ENCODE measurements at places on chromosomes 3 and 15.

GRCh38 chr15:92266796-92267685, 126.6 kb upstream of the ST8SIA2 start:
- DNase-seq: no peak

- no peak for DNase-seq
These were observed 45.9 kb downstream of the XXYLT1 start for GRCh38 chr3:195224980-195225580.

DNA sequence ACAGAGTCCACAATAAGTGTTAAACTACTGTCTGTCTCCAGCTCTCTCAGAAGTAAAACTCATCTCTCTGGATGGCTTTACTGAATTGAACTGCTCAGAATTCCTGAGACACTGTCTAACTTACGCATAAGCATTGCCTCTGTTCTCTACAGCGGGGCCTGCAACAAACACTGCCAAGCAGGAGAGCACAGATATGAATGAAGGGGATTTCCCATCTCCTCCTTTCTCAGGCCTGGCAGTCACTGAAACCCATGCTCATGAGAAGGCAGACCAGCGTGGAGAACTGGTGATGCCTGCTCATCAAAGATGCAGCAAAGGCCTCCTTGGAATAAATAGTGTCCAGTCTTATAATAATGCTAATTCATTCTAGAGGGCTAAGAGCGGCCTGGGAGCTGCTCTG, 10.3 kb downstream of the RASGRP1 start:
- no peak for DNase-seq

DNA sequence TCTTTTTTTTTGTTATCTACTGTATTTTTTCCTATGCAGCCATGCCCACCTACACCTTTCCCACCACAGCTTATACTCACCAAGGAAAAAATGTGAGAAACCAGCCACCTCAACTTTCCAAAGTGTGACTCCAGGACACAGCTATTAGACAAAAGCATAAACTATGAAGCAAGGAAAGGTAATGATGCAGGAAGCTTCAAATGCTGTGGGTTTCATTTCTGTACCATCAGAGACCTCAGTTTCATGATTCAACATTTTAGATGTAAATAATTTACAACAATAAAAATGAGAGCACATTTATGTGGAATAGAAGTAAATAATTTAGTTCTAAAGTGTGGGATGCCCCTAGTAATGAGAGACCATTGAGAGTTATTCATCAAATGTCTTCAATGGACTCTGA, 115.1 kb downstream of the CDIN1 start:
- no peak for DNase-seq

DNA sequence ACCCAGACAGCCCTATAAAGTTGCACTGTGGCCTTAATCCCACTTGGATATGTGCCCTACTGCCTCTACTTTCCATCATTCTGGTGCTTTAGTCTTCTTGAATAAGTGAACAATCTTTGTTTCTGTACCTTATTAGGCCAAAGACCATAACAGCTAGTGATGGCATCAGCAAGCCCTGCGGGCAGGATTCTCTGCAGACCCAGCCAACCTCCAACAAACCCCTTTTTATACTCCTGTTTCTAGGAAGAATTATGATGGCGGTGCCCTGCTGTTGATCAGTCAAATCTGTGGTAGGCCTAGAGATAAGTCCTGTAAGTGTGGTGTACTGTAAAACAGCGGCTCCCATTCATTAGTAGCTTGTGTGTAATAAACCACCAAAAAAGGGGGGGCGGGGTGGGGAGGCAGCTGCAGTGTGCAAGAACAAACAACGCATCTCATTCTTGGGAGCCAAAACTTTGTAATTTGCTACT, 40.5 kb downstream of the SOX2 start:
- peak; percentile 92 for DNase-seq

GRCh38 chr3:177679568-177680471, 482.5 kb upstream of the TBL1XR1 start:
- no peak for DNase-seq

GRCh38 chr15:101578443-101578894, 73.7 kb downstream of the TM2D3 start:
- DNase-seq: peak; percentile 62

DNA sequence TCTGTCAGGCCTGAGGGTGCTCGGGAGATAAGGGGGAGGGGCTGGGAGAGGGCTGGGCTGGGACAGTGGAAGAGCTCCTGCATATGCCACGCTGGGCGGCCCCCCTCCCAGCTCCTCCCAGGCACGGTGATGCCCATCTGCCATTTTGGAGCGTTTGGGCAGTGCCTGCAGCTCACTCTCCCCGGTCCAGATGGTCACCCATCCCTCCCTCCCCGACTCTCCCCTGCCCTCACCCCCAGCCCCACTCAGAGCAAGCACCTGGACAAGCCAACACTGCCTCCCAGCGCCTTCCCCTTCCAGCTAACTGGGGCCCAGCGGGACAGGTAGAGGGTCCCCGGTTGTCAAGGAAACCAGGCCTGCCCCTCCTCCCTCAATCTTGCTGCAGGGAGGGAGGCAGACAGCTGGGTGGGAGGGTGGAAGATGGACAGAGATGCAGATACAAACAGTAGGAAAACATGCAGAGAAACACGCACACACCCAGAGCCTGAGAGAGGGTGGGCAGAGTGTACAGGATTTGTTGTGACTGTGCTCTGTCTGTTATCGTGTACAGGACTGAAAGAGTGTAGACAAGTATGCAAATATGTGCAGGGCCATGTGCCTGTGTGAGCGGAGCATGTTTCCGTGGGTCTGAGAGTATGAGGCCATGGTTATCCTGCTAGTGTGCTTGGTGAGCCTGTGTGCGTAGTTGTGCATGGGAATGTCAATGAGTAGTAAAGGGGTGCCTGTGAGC, 17.5 kb upstream of the CORO2B start:
- DNase-seq: no peak

DNA sequence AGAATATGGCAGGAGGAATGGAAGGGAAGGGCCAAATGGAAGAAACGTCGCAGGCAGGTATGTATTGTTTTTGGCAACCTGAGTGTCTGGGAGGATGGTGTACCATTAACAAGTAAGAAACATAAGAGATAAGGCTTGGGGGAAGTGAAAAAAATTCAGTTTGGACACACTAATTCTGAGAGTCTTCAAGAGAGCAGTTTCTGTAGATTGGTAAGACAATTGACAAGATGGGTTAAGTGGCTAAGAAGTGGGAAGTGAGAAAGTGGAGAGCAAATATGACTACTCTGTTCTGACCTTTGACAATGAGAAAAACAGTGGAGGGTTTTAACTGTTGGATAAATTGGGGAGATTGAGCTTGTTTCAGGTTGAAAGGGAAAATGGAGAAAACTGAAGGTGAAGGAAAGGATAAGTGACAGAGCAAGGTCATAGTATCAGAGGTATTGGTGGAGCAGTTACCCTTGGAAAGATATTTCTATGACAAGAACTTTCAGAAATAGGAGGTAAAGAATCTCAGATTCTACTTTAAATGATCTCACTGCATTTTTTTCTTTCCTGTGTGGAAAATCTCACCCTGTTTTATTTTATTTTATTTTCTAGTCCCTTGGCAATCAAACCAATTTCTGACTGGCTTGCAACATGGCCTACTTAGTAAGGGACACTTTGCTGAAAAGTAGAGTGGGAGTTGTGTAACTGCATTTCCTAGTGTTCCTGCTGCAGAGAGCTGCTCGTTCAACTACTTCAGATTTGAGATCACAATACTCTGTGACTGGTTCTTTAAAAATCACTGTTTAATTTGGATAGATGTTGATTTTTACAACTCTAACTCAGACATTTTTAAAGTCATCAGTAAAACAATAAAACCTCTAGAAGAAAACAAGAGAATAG, 23.1 kb upstream of the GABPB1 start:
- no peak for DNase-seq

GRCh38 chr15:69524296-69524695, 71.7 kb downstream of the RPLP1 start:
- no peak for DNase-seq

GRCh38 chr3:171225708-171226107, 199.2 kb upstream of the SLC2A2 start:
- DNase-seq: no peak

GRCh38 chr15:42621386-42621785, 46.0 kb downstream of the STARD9 start:
- DNase-seq: no peak

DNA sequence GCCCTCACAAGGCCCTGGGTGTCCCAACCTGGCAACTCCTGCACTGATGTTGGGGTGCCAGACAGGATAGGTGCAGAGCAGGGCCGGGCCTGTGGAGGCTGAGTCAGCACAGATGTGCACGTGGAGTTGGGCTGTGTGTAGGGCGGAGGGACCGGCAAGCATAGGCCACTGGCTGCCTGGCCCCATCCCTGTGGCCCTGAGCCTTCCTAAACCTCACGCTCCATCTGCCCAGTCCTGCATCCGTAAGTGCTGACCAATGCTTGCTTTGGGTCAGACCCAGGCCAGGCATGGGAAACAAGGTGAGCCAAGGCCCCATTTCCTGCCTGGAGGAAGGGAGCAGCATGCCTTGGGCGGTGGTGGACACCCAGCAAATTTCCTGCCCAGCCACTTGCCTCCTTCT, 5.8 kb upstream of the IQSEC1 start:
- no peak for DNase-seq

DNA sequence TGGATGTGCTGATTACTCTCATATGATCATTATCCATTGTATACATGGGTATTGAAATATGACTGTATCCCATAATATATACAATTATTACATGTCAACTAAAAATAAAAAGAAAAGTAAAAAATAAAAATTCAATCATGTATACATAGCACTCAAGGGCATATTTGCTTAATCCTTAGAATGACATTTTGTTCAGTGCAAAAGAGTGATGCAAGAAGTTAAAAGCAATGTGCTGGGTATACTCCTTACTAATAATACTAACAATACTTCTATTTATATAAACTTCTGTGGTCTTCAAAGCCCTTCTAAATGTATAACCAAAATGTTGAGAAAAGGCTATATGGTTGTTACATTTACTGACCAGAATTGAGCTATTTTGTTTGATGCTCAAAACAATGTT, 23.2 kb upstream of the TM4SF1 start:
- DNase-seq: no peak

GRCh38 chr15:62301993-62302675, 137.0 kb upstream of the C2CD4B start:
- no peak for DNase-seq

DNA sequence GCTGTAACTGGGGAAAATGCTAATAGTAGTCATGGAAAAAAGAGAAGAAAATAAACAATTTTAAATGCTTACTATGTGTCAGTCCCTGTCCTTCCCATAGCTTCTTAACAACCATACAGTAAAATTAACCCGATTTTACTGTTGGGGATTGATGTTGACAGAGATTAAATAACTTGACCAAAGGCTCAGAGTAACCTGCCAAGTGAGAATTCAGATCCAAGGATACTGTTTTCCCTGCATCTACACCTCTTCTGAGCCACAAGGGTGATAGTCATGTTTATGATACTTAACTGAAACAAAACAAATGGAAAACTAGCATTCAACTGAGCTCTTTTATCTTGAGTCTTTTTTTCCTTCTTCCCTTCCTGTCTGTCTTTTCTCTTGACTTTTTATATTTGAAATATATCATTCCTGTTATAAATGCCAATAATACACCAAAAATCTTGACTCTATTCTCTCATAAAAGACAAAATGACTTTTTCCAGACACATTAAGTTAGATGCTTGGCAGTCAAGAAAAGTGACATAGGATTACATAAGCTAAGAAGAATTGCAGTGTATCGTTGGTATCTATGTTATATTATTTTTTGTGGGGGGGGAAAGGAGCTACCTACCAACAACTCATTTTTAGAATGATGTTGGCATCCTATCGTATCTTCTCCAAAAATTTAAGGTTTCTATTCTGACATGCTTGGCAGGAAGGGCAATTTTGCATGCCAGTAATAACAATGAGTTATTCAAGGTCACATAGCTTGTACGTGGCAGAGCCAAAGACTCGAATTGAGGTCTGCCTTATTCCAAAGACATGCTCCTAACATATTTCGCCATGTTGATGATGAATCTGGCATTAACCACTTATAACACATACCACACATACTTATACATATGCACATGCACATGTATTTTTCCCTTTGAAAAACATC, 306.6 kb upstream of the KCNH8 start:
- DNase-seq: no peak

DNA sequence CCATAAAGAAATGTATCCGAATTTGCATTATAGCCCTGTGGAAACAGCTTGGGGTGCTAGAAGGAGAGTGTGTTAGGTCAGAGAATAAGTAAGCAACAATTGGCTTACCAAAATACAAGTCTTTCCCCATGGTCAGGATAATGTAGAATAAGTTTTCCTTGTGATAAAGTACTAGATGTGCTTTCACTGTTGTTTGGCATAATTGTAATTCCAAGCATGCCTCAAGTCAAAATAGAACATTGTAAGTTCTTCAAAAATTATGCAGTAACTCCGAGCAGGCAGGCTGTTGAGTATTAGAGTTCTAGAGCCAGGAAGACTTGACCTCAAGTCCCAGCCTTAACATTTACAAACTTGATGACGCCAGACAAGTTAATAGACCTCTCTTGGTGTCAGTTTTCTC, 242.0 kb downstream of the TUSC7 start:
- DNase-seq: no peak

DNA sequence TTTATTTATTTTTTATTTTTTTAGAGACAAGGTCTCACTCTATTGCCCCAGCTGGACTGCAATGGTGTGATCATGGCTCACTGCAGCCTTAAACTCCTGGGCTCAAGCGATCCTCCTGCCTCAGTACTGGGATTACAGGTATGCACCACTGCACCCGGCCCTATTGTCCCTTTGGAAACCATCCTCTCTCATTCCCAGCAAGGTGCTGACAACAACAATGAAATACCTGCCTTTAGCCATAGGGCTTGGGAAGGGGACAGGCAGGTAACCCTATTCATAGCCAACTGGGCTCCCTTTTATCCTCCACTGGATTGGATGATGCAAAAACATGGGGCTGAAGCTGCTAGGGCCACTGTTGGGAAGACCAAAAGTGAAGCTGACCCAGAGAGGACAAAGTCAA, 43.1 kb downstream of the SCAP start:
- DNase-seq: no peak

DNA sequence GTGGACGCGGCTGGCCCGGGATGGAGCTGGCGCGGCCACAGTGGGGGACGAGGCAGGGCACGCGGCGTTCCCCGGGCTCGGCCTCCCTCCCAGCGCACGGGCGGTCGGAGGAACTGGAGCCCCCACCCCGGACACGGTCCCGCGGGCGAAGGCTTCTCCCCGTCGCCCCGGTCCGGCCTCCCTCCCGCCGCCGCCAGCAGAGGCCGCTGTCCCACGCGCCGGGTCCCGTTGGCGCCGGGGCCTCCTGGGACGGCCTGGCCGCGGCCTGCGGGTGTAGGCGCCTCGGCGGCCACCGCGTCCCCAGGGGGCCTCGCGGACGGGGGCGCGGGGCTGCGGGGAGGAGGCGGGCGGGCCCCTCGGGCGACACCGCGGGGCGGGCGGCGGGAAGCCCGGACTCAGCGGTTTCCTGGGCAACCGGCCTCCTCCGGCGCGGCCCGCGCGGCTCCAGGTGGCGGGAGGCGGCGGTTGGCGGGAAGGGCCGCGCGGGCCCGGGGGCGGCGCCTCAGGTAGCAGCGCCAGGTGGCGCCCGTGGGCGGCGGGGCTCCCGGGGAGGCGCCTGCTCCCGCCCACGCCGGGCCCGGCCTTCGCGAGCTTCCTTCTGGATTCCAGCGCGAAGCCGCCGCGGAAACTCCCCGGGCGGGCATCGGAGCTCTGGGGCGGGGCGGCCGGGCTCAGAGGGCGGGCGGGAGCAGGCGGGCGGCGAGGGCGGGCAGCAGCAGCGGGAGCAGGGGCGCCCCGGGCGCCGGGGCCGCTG, 26.7 kb downstream of the MELTF start:
- DNase-seq: peak; percentile 63

Data from putamen (tissue), 1 donor.